ENCODE measurements at places on chromosomes 2 and 18.

GRCh38 chr2:206392118-206392517, 51.2 kb upstream of the ADAM23 start:
- DNase-seq, result peak; percentile 54

GRCh38 chr2:28199995-28200679, 192.5 kb upstream of the FOSL2 start:
- no peak for DNase-seq

- no peak for DNase-seq
Observed at GRCh38 chr2:16663121-16663905, 2.3 kb downstream of the CYRIA start.

GRCh38 chr18:9824474-9824832, 61.3 kb upstream of the TXNDC2 start:
- no peak for DNase-seq

DNA sequence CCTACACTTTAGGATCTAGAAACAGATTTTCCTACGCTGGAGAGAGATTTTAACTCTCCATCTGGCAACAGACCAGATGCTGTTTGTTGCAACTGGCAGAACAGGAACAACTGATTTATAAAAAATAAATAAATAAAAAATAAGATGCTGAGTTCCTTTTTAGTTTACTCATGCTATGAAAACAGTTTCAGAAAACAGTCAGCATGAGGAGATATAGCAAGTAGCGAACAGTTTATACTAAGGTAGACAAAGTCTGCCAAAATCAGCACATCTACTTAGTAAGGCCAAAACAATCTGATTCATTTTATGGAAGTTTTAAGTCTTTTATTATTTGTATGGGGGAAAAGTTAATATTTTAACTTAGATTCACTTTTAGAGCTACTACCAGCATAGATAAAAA, 974.0 kb upstream of the CNTNAP5 start:
- no peak for DNase-seq

GRCh38 chr2:54967269-54967668, 83.0 kb downstream of the RTN4 start:
- peak; percentile 64 for DNase-seq
